ENCODE measurements at places on chromosomes 11 and 22.
A peak's percentile ranks its signal among the peaks of the same experiment; 100 is the strongest.

GRCh38 chr22:22814666-22815396 is 72.8 kb upstream of the IGLL5 start:
- peak overlapping the region; percentile 86 for H3K27ac ChIP-seq
- peak overlapping the region; percentile 10 for H3K4me3 ChIP-seq
- H3K36me3 ChIP-seq: no peaks in the 10 kb centered on the region
- DNase-seq: no peak
- H3K27me3 ChIP-seq: no peaks in the 10 kb centered on the region

GRCh38 chr11:120543521-120544215 is 32.1 kb downstream of the GRIK4 start:
- no peak for DNase-seq
- no peak overlapping the region for H3K27ac ChIP-seq
- H3K27me3 ChIP-seq: peaks cover 15% of the 10 kb centered on the region
- no peak overlapping the region for H3K4me3 ChIP-seq

GRCh38 chr22:28429711-28430110 is 249.9 kb downstream of the TTC28 start:
- DNase-seq: no peak
- no peaks in the 10 kb centered on the region for H3K36me3 ChIP-seq
- peaks cover 6% of the 10 kb centered on the region for H3K27me3 ChIP-seq
- no peak overlapping the region for H3K27ac ChIP-seq
- H3K4me1 ChIP-seq: no peaks in the 10 kb centered on the region
- H3K4me3 ChIP-seq: no peak overlapping the region

GRCh38 chr22:49964136-49965090 is 3.8 kb downstream of the PIM3 start:
- peaks cover 94% of the 10 kb centered on the region for H3K36me3 ChIP-seq
- peak overlapping the region; percentile 98 for H3K27ac ChIP-seq
- DNase-seq: no peak
- H3K4me1 ChIP-seq: peaks cover 20% of the 10 kb centered on the region
- H3K27me3 ChIP-seq: no peaks in the 10 kb centered on the region
- H3K4me3 ChIP-seq: peak overlapping the region; percentile 88

DNA sequence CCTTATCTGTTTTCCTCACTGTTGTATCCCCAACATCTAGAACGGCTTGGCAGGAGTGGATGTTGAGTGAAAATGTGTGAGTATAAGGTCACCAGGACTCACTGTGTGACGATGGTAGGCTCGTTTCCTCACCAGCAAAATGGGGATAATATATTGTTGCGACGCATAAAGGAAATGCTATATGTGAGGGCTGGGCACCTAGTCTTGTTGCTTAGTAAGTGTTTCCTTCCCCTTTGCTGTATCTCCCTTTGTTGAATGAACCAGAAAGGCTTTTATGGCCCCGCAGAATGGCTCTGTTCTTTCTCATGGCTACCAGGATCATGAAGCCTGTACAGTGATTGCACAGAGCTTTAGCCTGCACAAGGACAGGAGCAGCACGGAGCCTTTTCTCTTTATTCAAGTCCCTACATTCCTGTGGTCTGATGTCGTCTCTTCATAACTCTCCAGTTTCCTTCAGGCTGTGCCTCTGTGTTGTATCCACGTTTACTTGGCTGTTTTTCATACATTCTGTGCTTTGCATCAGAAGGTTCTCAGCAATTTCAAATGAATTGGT is 5.4 kb downstream of the TNRC6B start:
- no peak for DNase-seq
- H3K27me3 ChIP-seq: no peaks in the 10 kb centered on the region
- peaks cover 3% of the 10 kb centered on the region for H3K36me3 ChIP-seq
- peak overlapping the region; percentile 36 for H3K4me3 ChIP-seq
- peaks cover 70% of the 10 kb centered on the region for H3K4me1 ChIP-seq
- peak overlapping the region; percentile 31 for H3K27ac ChIP-seq

DNA sequence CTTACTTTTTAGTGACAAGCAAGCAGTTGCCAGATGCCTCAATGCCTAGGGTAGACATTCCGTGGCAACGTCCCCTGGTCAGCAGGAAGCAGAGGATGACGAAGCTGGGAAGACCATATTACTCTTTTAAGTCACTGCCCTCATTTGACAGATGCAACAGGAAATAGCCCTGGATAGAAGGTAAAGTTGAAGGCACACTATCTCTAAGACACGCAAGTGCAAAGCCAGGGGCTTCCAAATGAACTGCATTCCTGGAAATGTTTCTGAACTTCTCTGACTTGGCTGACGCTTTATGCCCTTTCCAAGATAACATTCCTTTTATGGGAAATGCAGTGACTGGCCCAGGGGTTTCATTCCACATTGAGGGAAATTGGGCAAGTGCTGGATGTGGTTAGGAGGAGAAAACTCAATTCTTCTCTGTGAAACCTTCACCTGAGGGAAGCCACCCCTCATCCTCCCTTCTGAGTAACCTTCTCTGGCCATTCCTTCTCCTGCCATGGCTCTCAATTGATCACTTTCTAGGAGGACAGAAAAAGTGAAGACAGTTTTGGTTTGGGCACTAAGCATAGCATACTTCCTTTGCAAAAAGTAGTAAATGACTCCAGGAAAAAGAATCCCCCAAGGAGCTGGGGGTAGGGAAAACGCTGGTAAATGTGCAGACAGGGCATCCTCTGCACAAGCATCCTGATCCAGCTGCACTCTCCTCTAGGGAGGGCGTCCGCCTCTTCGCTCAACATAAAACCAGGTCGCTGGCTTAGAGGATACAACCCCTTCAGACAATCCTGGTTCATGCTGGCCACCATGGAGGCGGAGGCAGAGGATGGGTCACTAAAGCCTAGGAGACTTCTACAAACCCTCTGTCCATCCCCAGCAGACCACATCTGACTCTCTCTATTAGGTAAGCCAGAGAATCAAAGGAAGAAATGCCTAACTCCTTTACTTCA is 14.5 kb downstream of the PCSK7 start:
- no peaks in the 10 kb centered on the region for H3K27me3 ChIP-seq
- no peak overlapping the region for H3K4me3 ChIP-seq
- H3K36me3 ChIP-seq: peaks cover 98% of the 10 kb centered on the region
- peaks cover 18% of the 10 kb centered on the region for H3K4me1 ChIP-seq
- H3K27ac ChIP-seq: peak overlapping the region; percentile 83
- no peak for DNase-seq

DNA sequence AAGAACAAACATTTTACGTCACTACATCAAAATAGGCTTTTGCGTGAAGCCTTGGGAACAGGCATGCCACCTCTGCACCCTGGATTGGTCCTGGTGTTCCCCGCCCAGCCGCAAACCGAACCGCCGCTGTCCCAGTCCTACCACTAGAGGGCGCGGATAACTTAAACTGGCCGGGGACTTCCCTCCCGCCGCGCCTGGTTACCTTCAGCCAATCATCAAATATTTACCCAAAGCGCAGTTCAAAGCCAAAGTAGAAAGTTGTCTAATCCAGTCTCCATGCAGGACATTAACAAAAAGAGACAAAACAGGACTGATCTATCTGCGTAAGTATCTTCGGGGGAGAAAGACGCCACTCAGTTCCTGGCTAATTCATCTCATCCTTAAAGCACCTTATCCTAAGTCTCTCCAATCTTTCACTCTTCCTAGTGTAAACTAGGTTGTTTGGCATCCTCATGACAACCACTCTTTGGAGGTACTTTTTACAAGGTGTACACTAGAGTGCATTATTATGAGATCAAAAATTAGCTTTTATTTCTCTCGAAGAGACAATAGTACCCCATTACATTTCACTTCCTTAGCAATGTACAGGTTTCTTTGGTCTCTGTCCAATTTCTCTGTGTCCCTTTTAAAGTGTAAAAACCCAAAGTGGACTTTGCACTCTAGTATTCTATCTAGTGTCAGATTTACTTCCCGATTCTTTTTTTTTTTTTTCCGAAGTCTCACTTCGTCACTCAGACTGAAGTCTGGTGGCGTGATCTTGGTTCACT is 3.9 kb upstream of the CRY2 start:
- peak overlapping the region; percentile 91 for H3K27ac ChIP-seq
- peaks cover 16% of the 10 kb centered on the region for H3K4me1 ChIP-seq
- peaks cover 7% of the 10 kb centered on the region for H3K27me3 ChIP-seq
- DNase-seq: peak; percentile 91

DNA sequence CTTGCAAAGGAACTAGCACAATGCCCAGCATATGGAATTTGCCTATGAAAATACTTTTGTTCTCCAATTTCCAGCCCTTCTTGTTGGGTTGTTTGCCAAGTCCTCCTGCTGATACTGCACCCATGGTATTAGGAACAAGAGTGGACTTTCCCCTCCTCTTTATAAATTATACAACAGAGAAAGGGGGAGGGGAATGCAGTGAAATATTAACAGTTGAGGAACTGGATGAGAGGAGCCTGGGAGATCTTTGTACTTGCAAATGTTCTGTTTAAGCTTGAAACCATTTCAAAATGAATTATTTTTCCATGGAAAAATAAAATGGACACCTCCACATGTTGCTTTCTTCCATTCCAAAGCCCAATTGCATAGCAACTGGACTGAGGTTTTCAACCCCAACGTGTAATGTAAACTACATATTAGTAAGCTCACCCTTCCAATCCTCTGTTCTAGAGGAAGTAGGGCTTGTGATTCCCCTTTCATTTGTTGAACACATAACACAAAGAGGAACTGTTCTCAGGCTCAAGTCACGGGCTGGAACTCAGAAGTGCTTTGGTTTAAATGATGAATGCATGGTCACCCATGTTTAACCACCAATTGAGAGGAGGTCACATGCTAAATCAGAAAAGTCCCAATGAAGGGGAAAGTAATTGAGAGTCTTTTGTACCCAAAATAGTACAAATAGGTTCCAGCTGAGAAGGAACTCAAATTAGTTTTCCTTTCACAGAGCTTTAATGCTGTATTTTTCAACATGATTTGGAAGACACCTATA is 66.2 kb upstream of the ZC3H12C start:
- no peak for DNase-seq
- H3K27ac ChIP-seq: no peak overlapping the region
- H3K4me1 ChIP-seq: no peaks in the 10 kb centered on the region
- no peak overlapping the region for H3K4me3 ChIP-seq
- H3K36me3 ChIP-seq: no peaks in the 10 kb centered on the region

DNA sequence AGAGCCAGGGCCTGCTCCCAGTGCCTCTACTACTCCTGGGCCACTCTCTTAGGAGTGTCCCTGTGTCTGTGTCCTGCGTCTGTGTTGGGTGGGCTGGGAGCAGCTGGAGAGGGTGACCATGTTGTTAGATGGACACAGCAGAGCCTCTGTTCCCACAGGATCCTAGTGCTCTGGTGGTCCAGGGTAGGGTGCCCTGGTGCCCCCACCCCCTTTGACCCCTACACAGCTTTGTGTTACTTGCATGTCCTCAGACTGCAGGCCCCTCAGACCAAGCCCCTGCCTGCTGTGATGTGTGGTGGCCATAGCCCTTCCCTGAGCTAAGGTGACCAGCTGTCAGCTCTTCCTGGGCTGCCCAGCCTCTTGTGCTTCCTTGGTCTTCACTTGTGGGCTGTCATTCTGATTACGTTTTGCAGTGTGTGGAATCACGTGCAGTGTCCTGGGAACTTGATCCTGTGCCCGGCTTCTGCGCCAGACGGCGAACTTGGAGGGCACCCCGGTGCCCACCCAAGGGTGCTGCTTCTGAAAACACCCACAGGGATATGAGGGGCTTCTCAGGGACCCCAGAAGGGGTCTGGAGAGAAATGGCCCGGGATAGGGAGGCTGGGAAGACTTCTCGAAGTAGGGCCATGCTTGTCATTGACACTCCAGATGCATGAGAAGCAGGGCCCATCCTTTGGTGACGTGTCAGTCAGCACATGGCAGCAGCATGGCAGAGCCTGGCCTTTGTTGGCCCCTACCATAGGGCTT is 1.5 kb downstream of the TANGO2 start:
- H3K27me3 ChIP-seq: no peaks in the 10 kb centered on the region
- peaks cover 40% of the 10 kb centered on the region for H3K4me1 ChIP-seq
- no peak for DNase-seq
- H3K27ac ChIP-seq: peak overlapping the region; percentile 89
- H3K4me3 ChIP-seq: peak overlapping the region; percentile 80
- peaks cover 19% of the 10 kb centered on the region for H3K36me3 ChIP-seq

DNA sequence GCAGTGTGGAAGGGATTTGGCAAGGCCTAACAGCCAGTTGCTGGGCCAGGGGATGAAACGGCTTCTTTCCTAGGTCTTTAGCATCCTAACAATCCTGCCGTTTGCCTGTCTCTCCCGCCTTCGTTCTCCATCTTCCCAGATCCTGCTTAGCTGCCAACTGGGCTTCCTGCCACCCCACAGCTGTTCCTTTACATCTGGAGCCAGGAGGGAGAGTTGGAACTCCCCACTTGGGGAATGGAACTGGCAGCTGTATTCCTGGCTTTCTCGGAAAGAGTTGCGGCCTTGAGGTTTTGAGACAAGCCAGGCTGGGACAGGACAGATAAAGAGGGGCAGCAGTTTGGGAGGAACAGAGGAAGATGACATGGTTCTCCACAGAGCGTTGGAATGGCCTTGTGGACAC is 59.6 kb downstream of the ST3GAL4 start:
- H3K27me3 ChIP-seq: no peaks in the 10 kb centered on the region
- no peak for DNase-seq
- H3K27ac ChIP-seq: no peak overlapping the region

DNA sequence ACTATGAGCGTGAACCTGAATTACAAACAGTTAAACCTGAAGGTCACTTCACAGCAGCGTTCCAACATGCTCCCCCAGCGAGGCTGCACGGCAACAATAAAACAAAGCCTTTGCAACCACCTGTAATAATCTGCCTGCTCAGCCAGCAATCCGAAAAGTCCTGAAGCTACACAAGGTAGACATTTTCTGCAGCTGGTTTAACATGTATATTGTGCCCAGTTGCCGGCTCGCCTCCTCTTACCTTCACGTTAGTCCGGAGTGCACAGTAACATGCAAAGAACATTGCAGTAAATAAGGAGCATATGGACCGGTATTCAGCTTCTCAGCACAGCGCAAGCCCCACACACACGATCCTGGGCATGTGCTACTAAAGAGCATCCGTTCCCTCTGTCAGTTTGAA is 704.3 kb downstream of the DLG2 start:
- H3K4me1 ChIP-seq: no peaks in the 10 kb centered on the region
- H3K36me3 ChIP-seq: no peaks in the 10 kb centered on the region

DNA sequence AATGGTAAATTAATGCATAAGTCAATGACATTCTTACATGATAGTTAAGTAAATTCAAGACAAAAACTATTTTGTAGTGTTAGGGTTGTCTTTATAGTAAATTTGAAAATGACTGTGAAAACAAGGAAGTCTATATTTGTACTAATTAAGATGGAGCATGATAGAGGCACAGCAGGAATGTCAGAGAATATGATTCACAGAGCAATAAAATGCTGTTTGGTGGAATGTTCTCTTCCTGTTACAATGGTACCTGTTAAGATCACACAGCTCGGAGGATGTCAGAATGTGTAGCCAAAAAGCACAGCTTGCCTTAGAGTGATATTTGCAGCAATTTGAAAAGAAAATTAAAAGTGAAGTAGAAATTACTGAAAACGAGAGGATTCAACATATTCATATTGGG is 2339.7 kb upstream of the RAG2 start:
- no peaks in the 10 kb centered on the region for H3K4me1 ChIP-seq
- DNase-seq: no peak
- no peaks in the 10 kb centered on the region for H3K27me3 ChIP-seq
- no peak overlapping the region for H3K4me3 ChIP-seq
- no peaks in the 10 kb centered on the region for H3K36me3 ChIP-seq

GRCh38 chr11:77411137-77411707 is 62.7 kb downstream of the PAK1 start:
- no peaks in the 10 kb centered on the region for H3K36me3 ChIP-seq
- peak overlapping the region; percentile 91 for H3K4me3 ChIP-seq
- peaks cover 37% of the 10 kb centered on the region for H3K4me1 ChIP-seq
- no peaks in the 10 kb centered on the region for H3K27me3 ChIP-seq
- peak overlapping the region; percentile 92 for H3K27ac ChIP-seq
